NCI-H82 (cell line): ENCODE measurements at places on chromosomes 2 and 18.

DNA sequence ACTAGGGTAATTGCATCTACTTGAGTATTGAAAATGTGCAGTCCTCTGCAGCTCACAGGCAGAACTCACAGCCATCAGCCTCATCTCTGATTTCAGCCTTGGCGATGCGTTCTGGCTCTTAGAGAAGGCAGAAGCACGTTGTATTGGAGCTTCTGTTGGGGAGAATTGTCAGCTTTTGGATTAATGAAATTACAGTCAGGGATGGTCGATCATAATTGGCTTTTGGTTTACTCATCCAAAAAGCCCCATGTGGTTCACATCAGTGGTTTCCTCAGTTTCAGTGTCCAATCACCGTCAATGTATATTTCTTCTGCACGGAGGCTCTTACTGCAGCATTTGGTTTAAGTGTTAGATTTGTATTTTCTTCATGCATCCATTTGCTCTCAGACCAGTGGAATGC, 218.5 kb upstream of the SOX11 start:
- DNase-seq = peak; percentile 96

DNA sequence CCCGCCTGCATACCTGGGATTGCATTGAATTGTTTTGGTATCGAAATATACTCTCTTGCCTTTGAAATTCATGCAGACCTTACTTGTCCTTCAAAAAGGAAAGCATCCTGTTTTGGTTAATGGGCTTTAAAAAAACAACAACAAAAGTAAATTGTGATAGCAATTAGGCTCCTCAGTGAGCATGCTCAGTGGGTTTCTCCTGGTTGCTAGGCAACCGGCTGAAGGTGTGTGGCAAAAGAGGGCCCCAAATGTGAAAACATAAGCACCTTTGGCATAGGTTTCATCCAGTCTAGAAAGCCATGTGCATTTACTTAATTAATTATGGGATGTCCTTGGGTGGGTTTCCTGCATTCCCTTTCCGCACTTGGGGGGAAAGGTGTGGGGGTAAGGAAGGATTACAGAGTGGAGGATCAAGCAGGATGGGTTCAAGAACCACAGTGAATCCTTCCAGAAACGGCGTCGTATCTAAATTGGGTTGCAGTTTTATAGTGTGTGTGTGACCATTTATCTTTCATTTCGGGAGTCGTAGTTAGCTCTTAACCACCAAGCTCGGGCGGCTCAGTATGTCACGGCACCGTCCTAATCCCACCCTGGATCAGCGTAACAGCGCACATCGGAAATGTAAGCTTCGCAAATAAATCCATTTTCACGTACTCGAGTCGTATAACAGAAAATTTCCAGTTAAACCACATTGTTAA, 274.9 kb upstream of the TCF4 start:
- peak; percentile 54 for DNase-seq

GRCh38 chr2:31660812-31661335, 80.1 kb upstream of the SRD5A2 start:
- no peak for DNase-seq

- DNase-seq = no peak
These were observed 73.4 kb downstream of the PLEKHM3 start for GRCh38 chr2:207951734-207952470.

GRCh38 chr18:45663403-45664045, 48.2 kb downstream of the SLC14A2 start:
- DNase-seq = no peak

DNA sequence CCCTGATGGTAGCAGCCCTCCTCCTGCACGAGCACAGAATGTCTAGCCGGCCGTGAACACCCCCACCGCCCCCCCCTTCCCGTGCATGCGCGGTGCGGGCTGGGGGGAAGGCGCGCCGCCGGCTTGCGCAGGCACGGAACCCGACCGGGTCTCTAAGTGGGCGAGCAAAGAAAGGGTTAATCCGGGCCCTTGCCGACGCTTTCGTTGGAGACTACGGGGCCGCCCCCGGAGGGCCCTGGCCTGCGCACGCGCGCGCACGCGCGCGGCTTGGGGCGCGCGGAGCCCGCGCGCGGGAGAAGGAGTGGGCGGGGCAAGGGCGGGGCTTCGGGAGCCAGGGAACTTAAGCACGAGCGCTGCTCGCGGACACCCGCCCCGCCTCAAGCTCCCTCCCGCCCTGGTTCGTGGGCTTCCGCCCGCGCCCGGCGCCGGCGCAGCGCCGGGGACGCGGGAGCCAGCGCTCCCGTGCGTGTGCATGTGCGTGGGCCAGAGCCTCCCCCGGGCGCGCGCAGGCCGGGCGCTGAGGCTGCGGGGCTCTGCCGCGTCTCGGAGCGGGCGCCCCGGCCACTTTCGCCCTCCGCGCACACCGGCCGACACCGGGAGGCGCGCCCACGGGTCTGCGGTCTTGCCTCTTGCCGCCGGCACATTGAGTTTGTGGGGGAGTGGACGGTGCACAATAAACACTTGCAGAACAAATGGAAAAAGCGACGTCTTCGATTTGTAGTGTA, 617 bp upstream of the ZBTB14 start:
- DNase-seq = peak; percentile 97

- no peak for DNase-seq
These were observed 203.5 kb downstream of the CYP26B1 start for GRCh38 chr2:71944183-71944550.

DNA sequence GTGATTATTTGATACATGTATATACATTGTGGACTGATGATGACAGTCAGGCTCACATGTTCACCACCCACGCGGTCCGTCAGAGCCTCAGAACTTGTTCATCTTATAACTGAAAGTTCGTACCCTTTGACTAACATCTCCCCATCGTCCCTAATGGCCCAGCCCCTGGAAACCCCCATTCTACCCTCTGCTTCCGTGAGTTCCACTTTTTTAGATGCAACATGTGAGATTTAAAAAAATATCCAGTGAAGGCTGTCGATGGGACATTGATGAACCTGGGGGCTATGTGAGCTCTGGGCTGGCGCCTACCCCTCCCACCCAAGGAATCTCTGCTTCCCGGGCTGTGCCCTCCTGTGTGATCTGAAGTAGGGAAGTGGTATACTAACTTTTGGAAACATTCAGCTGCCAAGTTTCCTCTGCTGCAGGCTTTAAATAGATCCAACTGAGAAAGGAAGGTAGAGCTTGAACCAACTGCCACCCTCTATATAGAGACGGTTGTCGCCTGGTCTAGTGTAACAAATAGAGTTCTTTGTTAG, 163.8 kb downstream of the FAM210A start:
- no peak for DNase-seq

- peak; percentile 81 for DNase-seq
These were observed 3.2 kb downstream of the TEKT4 start for GRCh38 chr2:94874277-94874997.

DNA sequence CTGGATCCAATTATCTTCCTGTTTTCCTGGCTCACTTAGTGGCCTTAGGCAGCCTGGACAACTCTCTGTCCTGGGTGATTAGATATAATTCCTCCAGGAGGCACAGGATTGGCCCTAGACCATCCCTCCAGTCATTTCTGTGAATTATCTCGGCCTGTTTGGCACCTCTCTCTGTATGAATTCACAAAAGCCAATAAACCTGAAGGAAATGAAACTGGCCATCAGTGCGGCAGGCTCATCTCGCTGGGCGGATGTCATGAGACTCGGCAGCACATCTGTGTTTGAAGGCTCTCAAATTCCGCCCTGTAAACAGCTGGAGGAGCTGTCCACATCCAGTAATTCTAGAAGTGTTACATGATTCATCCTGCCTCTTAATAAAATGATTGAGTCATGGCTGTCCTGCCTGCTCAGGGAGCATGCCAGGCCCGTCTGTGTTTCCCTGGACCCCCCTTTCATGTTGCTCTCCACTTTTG, 38.6 kb downstream of the ACOXL start:
- DNase-seq = no peak

- DNase-seq = no peak
These were observed 285.5 kb downstream of the PHLPP1 start for GRCh38 chr18:63000839-63001238.

DNA sequence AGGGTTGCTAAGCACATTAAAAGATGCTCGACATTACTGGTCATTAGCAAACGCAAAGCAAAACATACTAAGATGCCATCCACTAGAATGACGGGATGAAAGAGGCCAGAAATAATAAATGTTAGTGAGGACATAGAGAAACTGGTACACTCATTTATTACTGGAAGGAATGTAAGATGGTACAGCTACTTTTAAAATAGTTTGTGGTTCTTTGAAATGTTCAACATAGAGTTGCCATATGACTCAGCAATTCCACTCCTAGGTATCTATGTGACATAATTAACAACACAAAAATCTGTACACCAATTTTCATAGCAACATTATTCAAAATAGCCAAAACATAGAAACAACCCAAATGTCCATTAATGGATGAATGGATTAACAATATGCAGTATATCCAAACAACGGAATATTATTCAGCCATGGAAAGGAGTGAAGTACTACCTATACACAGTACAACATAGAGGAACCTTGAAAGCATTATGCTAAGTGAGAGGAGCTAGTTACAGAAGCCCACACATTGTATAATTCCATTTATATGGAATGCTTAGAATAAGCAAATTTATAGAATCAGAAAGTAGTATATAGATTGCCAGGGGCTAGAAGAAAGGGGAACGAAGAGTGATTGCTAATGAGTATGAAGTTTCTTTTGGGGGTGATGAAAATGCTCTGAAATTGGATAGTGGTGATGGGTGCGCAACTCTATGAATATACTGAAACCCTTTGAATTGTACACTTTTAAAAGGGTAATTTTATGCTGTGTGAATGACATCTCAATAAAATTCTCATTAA, 61.9 kb upstream of the IL1R1 start:
- DNase-seq = no peak

DNA sequence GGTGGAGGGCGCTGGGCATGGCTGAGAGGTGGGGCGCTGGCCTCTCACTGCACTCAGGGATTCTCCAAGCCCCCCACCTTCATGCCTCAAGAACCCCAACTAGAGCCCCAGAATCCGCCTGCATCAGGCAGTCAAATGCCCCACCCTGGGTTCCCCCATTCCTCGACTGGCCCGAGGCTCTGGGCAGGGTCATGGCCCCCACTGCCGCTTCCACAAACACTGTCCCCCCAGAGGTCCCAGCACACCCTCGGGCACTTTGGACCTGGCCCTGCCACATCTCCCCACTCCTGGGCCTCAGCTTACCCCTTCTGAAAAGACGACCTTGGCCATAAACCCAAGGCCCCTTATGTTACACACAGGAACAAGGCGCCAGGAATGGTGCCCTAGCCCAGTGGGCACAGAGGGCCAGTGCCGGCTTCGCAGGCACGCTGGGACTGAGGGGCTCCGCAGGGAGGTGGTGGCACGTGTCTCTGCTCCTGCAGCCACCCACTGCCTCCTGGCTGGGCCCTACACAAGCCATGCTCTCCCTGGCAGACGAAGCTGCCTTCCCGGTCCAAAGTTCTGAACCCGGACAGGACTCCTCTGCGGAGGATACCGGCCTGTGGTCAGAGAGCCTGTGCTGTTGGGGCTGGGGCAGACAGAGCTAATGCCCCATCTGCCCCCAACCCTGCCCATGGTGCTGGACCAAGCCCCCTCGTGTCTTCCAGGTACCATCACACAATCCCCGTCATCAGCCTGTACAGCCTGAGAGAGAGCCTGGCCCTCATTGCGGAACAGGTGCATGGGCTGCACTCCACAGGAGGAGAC, 6.8 kb downstream of the AGXT start:
- no peak for DNase-seq

DNA sequence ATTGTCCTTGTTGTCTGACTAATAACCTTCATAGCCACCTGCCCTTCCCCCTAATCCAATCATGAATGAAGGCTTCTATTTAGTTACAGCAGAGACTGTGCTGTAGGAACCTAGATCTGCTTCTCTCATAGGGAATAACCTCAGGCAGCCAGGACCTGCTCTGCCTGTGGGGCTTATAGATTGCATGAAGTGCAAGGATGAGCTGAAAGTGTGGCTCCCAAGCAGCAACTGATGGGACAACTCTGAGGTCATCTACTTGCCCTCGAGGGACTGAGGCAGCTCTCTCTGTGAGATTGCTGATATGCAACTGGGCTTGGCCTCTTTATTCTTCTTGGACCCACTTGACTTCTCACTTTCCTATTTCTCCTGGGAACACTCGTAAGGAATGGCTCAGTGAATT, 23.8 kb upstream of the SLC38A11 start:
- DNase-seq = peak; percentile 94

DNA sequence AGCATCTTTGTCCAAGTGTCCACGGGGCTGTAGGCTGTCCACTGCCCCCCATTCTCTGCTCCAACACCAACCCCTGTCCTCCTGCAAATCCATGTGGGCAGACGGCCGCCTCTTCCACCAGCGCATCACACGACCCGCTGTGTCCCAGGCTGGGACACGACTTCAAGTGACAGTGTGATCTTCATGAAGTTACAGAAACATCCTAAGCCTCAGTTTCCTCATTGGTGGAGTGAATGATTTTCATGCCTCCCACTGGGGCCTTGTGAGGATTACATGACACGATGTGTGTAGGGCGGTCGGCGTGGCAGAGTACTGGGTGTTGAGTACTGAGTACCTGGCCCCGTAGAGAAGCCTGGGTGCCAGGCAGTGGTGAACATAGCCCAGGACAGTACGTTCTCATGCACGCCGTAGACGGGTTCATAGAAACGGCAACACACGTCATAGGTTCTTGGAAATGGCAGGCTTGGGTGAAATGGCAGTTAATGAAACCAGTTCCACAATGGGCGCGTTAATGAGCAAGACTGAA, 9.3 kb upstream of the ALLC start:
- no peak for DNase-seq

DNA sequence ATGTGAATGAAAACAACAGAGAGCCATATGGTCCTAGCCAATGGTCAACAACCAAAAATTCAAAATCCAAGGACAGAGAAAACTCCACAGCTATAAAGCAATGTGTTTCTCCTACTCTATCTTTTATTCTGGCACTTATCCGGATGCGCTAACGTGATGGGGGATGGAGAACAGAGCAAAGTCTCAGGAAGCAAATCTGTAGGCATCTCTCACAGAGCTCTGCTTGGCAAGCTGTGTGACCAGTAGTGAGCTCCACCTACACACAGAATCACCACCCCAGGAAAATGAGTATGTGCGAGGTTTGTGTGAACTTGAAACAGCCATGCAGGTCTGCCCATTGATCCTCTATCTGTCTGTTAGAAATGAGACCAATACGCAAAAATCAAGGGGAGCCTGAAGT, 584.3 kb downstream of the BCL11A start:
- DNase-seq = no peak

DNA sequence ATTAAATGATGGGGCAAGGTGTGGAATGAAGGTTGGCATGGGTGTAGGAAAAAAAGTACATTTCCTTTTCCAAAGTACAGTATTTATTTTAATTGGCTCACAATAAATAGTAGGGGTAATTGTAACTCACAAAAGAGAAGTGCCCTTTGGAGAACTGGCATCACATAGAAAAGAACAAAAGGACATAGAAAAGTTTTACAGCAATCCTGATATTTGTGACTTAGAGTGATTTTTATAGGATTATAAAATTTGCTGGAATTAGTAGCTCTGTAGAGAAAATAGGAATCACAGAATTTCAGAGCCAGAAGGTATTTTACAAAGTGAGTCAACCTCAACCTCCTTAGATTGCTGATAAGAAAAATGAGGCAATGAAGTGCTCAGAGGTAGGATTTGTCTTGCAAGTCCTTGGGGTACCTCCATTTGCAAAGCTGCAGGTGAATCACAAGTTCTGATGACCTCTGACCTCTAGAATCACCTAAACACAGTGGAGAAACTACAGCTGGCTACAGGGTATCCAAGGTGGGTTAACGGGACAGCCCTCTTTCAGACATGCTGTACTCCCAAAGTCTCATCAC, 133.6 kb downstream of the SOCS6 start:
- DNase-seq = no peak
